ENCODE measurements at places on chromosomes 11 and 22.
A peak's percentile ranks its signal among the peaks of the same experiment; 100 is the strongest.

DNA sequence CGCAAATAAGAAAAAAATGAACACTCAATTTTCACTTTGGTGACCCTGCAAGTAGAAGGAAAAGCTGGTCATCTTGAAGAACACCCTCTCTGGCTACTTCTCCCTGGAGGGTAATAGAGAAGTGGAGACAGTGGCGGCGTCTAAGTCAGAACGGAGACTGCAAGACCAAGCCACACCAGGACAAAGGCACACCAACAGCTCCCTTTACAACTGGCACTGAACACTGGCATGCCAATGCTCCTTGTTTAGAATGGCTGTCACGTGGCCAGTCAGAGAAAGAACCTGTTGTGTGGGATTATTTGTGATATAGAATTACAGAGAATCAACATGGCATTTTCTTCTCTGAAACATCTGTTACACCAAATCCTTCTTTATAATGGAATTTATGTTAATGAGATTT lies 61.3 kb upstream of the YPEL1 start:
- DNase-seq, result no peak
- no peaks in the 10 kb centered on the region for H3K27me3 ChIP-seq
- H3K36me3 ChIP-seq, result peaks cover 5% of the 10 kb centered on the region
- peaks cover 4% of the 10 kb centered on the region for H3K4me1 ChIP-seq

DNA sequence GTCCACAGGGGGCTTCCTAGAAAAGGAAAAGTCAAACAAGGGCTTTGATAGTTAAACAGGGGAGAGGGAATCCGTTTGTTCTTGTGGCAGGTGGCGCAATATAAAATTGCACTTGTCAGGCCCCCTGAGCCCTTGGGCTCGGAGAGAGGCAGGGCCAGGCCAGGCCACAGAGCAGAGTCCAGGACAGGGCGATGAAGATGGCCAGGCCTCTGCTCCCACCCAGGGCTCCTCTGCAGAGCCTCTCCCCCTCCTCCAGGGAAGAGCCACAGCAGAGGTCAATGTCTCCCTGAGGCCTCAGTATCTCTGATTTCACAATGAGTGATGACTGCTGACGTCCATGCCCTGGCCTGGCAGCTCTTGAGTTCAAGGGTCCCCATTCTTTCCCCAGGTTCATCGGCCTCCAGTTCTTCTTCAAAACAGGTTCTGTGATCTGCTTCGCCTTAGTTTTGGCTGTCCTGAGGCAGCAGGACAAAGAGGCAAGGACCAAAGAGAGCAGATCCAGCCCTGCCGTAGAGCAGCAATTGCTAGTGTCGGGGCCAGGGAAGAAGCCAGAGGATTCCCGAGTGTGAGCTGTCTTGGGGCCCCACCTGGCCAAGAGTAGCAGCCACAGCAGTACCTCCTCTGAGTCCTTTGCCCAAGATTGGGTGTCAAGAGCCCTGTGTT lies 36.4 kb upstream of the TPBGL start:
- no peak overlapping the region for H3K27ac ChIP-seq
- no peaks in the 10 kb centered on the region for H3K4me1 ChIP-seq
- H3K4me3 ChIP-seq, result no peak overlapping the region
- no peaks in the 10 kb centered on the region for H3K36me3 ChIP-seq
- peaks cover 39% of the 10 kb centered on the region for H3K27me3 ChIP-seq

DNA sequence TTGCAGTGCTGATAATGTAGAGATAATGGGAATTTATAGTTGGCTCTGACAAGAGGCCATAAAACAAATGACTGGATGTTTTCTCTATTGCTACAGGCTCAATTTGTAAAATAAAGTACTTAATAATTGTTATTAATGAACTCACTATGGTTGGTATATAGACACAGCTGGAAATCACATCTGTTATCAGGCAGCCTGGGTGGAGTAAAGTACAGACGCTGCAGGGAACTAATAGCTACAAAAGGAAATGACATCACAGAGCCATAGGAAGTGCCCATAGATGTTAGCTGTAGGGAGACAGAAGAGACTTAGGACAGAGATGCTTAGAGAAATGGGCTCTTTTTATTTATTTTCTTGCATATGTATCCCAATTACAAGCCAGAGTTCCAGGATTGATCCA lies 81.0 kb upstream of the SNX19 start:
- no peak for DNase-seq
- no peaks in the 10 kb centered on the region for H3K36me3 ChIP-seq
- H3K4me1 ChIP-seq, result peaks cover 8% of the 10 kb centered on the region
- H3K27ac ChIP-seq, result no peak overlapping the region
- H3K4me3 ChIP-seq, result no peak overlapping the region

DNA sequence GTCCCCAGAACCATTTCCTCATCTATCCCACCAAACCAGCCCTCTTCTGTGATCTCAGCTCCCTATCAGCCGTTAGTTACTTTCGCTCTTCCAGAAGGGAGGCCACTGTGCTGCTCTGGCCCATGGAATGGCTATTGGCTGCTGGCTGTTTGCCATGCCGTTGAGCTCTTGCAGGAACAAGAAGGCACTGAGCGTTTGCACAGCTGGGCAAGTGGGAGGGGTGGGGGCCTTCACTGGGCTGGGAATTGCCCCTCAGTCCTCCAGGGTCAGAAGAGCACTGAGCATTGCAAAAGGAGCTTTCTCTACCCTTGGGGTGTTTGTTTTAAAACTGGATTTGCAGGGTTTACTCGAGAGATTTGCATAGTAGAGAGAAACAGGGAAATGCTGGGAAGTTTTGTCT lies 129.0 kb upstream of the PARVA start:
- peak; percentile 94 for DNase-seq
- H3K4me1 ChIP-seq, result peaks cover 48% of the 10 kb centered on the region
- H3K27me3 ChIP-seq, result no peaks in the 10 kb centered on the region
- H3K4me3 ChIP-seq, result peak overlapping the region; percentile 56
- peaks cover 54% of the 10 kb centered on the region for H3K36me3 ChIP-seq

GRCh38 chr11:11996321-11997048 lies 11.9 kb downstream of the DKK3 start:
- no peaks in the 10 kb centered on the region for H3K36me3 ChIP-seq
- H3K27me3 ChIP-seq, result no peaks in the 10 kb centered on the region
- DNase-seq, result no peak
- no peak overlapping the region for H3K27ac ChIP-seq
- no peak overlapping the region for H3K4me3 ChIP-seq
- peaks cover 32% of the 10 kb centered on the region for H3K4me1 ChIP-seq

- peak; percentile 6 for DNase-seq
- H3K4me3 ChIP-seq, result no peak overlapping the region
- H3K27ac ChIP-seq, result no peak overlapping the region
- no peaks in the 10 kb centered on the region for H3K36me3 ChIP-seq
- H3K27me3 ChIP-seq, result no peaks in the 10 kb centered on the region
- H3K4me1 ChIP-seq, result peaks cover 26% of the 10 kb centered on the region
Measured at GRCh38 chr22:35961480-35962295, 66.9 kb downstream of the RBFOX2 start.

- H3K36me3 ChIP-seq, result peaks cover 46% of the 10 kb centered on the region
- no peaks in the 10 kb centered on the region for H3K27me3 ChIP-seq
- no peak overlapping the region for H3K4me3 ChIP-seq
- no peak overlapping the region for H3K27ac ChIP-seq
Measured at GRCh38 chr11:47282462-47282861, 12.5 kb downstream of the MADD start.

- H3K36me3 ChIP-seq, result no peaks in the 10 kb centered on the region
- H3K27me3 ChIP-seq, result peaks cover 60% of the 10 kb centered on the region
- H3K4me3 ChIP-seq, result no peak overlapping the region
- H3K4me1 ChIP-seq, result no peaks in the 10 kb centered on the region
Measured at GRCh38 chr11:119885861-119886567, 157.0 kb upstream of the NECTIN1 start.

- H3K4me1 ChIP-seq, result no peaks in the 10 kb centered on the region
- H3K27ac ChIP-seq, result no peak overlapping the region
- H3K27me3 ChIP-seq, result peaks cover 62% of the 10 kb centered on the region
- no peaks in the 10 kb centered on the region for H3K36me3 ChIP-seq
Measured at GRCh38 chr11:117495357-117495756, 167.7 kb downstream of the CEP164 start.

GRCh38 chr11:61949169-61950034 lies 749 bp upstream of the BEST1 start:
- peaks cover 9% of the 10 kb centered on the region for H3K36me3 ChIP-seq
- peaks cover 30% of the 10 kb centered on the region for H3K27me3 ChIP-seq
- H3K4me1 ChIP-seq, result peaks cover 27% of the 10 kb centered on the region
- peak overlapping the region; percentile 40 for H3K4me3 ChIP-seq
- peak; percentile 63 for DNase-seq

DNA sequence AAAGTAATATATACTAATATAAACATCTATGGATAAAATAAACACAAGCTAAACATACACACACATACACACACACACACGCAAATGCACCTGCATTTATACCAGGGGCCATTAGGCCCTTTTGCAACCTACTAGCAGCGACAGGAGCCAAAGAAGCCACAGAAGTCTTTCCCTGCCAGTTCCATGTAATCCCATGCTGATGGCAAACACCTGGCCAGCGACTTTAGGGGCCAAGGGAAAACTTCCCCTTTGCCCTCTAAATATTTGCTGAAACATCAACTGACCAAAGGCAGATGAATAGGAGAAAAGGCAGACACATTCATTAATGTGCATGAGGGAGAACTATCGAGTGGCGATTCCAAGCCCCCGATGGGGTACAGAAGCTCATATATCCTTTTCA lies 14.8 kb upstream of the P2RY2 start:
- DNase-seq, result no peak
- H3K4me1 ChIP-seq, result peaks cover 32% of the 10 kb centered on the region
- H3K4me3 ChIP-seq, result no peak overlapping the region
- H3K36me3 ChIP-seq, result peaks cover 5% of the 10 kb centered on the region
- no peaks in the 10 kb centered on the region for H3K27me3 ChIP-seq

DNA sequence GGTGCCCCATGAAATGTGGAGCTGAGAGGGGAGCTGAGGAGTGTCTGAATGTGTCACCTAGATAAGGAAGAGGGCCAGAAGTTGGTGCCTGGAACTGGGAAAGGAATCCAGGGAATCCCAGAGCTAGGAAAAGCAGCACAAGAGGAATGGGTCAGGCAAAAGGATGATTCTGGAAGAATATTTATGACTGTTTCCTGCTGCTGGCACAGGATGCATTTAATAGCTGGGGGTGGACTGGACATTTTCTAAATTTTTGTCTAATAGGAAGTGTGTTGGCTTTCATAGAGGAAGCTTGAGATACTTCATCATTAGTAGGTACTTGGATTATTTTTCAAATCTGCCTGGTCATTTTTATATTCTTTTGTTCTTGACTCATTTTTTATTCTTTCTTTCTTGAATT lies 17.4 kb upstream of the MRGPRX2 start:
- H3K4me3 ChIP-seq, result no peak overlapping the region
- H3K4me1 ChIP-seq, result peaks cover 40% of the 10 kb centered on the region

GRCh38 chr11:106172386-106172991 lies 95.0 kb downstream of the AASDHPPT start:
- no peaks in the 10 kb centered on the region for H3K4me1 ChIP-seq
- no peak overlapping the region for H3K27ac ChIP-seq
- H3K36me3 ChIP-seq, result no peaks in the 10 kb centered on the region
- no peak overlapping the region for H3K4me3 ChIP-seq
- H3K27me3 ChIP-seq, result no peaks in the 10 kb centered on the region

GRCh38 chr11:11074686-11075335 lies 217.0 kb upstream of the ZBED5 start:
- H3K4me3 ChIP-seq, result no peak overlapping the region
- no peaks in the 10 kb centered on the region for H3K4me1 ChIP-seq
- no peak for DNase-seq
- no peaks in the 10 kb centered on the region for H3K36me3 ChIP-seq
